ENCODE measurements at places on chromosomes 16 and 17.
A peak's percentile ranks its signal among the peaks of the same experiment; 100 is the strongest.

- no peak for DNase-seq
Measured at GRCh38 chr16:86878236-86879080, 300.1 kb downstream of the FOXL1 start.

DNA sequence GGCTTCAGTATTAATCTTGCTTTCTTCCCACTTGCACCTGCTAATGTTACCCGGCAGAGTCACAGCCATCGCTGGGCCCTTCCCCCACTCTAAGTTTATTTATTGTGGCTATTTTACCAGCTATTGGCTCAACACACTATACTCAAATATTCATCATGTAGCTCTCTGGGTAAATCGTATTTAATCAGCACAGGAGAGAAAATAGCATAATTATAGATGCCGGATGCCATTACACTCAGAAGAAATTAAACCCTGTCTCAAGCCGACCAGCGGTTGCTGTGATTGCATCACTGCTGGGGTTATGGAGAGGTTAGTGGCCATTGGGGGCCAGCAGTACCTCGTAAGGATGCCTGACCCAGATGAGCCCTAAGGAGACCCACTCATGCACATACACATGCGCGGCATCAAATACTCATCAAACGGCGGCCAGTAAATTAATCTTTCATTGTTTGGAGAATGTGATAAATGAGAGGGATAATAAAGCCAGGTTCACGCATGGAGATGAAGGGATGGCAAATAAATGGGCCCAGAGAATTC is 269.5 kb upstream of the ZFHX3 start:
- DNase-seq, result no peak

- DNase-seq, result no peak
Measured at GRCh38 chr16:10242916-10243315, 60.7 kb upstream of the GRIN2A start.

DNA sequence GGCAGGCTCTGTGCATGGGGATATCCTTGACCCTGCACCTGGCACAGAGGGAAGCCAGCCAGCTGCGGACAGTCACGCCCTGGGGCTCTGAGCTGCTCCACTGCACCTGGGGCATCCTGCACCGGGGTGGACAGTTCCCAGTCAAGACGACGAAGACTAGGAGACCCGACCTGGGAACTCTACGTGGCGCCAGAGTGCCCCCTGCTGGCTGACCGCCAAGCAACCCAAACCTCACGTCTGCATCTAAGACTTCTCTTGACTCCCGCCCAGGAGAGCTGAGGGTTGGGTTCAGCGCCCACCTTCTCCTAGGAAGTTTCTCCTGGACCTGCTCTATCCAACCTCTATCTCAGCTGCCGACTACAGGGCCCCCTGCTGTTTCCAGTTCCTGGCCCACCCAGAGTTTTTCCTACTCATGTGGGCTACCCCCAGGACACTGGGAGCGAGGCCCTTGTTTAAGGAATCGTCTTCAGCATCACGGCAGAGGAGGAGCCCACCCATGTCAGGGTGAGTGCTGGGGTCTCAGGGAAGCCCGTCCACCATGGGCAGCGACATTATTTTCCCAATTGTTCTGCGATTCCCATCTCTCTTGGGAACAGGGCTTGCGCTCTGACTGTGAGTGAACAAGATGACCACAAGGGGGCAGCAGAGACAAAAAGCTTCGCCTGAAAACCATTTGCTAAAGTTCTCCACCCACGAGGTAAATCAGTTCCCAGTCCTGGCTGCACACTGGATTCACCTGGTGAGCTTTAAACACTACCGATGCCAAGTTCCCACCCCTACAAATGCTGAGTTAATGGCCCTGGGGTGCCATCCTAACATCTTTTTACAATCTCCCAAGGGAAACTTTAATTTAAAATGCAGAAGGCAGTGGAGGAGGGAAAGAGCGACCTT is 29.3 kb downstream of the TLE7 start:
- peak; percentile 21 for DNase-seq

DNA sequence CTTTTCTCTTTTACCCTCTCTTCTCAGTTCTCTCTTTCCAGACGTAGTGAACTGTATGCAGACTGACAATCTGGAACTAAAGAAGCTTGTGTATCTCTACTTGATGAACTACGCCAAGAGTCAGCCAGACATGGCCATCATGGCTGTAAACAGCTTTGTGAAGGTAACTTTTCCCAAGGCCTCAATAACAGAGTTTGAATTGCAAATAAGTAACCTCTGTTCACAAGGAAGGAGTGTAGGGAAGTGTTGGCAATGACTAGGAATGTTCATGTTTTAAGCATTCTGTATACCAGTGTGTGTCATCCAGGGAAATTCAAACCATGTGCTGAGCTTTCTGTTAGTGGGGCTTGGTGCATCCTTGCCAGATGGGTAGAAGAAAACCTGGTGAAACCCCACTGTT is 18.6 kb downstream of the AP2B1 start:
- no peak for DNase-seq

- DNase-seq, result no peak
Measured at GRCh38 chr17:42678951-42679491, 2.2 kb upstream of the PLEKHH3 start.

GRCh38 chr16:51306116-51306515 is 155.0 kb upstream of the SALL1 start:
- DNase-seq, result no peak

GRCh38 chr17:39328815-39329214 is 72.6 kb downstream of the FBXL20 start:
- no peak for DNase-seq

GRCh38 chr16:52386694-52387093 is 160.2 kb downstream of the TOX3 start:
- no peak for DNase-seq

DNA sequence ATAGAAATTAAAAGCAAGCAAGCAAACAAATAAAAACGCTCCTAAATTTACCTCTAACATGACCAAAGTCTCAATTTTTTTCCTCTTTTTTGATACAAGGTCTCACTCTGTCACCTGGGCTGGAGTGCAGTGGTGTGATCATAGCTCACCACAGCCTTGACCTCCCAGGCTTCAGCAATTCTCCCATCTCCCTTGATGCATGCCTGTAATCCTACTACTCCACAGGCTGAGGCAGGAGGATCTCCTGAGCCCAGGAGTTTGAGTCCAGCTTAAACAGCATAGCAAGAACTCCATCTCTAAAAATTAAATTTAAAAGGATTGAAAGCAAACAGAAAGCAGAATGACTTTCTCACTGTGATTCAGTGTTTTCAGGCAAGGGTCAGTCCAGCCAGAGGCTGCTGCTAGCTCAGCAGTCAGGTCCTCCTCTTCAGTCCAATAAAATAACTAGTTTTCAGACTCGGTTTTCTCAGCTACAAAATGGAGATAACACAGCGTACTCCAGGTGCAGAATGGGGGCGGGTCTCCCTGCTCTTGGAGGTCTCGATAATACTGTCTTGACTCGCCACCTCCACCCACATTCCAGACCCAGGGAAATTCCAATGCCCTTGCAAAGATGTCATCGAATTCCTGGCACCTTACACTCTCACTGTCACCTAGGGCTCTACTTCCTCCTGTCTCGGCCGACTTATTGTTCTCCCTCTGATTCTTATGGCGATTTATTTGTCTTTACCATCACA is 20.7 kb upstream of the MRTFB start:
- no peak for DNase-seq

DNA sequence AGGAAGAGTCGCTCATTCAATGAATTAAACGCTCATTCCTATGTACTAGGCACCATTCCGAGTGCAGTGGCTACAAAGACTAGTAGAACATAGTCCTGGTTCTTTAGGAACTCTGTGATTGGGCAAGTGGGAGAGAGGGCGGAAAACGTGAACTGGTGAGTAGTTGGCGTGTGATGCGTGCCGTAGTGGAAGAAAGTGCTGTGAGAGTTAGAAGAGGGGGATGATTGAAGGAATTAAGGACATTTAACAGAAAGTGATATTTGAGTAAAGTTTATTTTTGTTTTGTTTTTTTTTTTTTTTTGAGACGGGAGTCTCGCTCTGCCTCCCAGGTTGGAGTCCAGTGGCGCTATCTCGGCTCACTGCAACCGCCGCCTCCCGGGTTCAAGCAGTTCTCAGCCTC is 7.9 kb upstream of the SLFN14 start:
- DNase-seq, result no peak

DNA sequence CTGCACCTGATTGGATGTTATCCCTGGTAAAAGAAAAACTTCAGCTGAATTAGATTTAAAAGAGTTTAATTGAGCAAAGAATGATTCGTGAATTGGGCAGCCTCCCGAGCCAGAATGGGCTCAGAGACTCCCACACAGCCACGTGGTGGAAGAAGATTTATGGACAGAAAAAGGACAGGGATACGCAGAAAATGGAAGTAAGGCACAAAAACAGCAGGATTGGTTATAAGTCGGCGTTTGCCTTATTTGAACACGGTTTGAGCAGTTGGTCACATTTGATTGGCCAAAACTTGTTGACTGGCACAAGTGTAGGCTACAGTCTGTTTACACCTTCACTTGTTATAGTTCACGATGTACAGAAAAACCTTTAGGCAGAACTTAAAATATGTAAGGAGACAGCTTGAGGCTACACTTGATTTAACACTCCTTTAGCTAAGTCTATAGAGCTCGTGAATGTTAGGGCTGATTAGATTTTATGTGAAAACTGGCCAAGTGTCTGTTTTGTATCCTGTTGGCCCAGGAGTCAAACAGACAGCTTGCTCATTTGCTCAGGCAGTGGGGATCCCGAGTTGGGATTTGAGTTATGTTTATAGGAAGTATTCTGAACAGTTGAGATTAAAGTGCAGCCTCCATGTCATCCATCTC is 119.5 kb upstream of the SHISA6 start:
- DNase-seq, result no peak

DNA sequence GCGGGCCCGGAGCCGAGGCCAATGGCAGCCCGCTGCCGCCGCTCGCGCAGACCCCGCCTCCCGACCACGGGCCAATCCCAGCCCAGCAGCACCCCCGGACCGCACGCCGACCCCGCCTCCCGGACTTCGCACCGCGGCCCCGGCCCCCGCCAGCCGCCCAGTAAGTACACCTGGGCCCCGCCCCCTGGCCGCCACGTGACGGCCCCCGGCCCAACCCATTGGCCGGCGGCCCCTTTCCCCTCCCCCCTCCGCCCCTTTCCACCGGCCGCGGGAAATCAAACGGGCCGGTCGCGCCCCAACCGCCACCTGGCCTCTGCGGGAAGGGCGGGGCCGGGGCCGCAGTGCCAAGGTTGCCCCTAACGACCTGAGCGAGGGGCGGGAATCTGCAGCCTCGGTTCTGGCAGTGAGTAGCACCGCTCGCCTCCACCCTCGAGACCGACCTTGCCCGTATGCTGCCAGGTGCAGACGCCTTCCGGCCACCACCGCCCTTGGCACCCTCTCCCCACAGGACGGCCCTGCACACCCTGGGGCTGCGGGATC is at the start of gene YBX2:
Gene YBX2 (minus strand): TSS at position 26 of the 540 bp plus-strand sequence. CDS start 139 bp downstream, outside the sequence.
- DNase-seq, result peak; percentile 35

DNA sequence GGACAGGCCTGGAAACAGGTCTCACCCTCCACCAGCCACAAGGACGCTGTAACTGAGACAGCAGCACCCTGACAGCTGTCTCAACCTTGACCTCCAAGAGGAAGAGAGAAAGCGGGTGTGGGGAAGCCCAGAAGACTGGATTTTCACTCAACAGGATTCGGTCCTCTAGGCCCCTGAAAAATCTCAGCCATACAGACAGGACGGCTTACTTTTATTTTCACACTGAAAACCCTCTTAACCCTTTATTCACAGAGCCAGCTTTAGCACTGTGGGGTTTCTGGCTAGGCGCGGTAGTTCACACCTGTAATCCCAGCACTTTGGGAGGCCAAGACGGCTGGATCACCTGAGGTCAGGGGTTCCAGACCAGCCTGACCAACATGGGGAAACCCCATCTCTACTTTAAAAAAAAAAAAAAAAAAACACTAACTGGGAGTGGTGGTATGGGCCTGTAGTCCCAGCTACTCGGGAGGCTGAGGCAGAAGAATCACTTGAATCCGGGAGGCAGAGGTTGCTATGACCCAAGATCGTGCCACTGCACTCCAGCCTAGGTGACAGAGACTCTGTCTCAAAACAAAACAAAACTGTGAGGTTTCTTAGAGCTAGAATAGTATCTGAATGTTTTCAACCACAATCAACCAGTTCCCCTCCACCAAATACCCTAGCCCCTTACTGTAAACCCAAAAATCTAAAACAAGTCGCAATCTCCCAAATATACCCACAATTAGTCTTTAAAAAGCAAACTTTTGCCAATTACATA is 5.3 kb downstream of the ANKRD11 start:
- no peak for DNase-seq

- no peak for DNase-seq
Measured at GRCh38 chr17:82008941-82009405, 13.7 kb downstream of the CENPX start.

DNA sequence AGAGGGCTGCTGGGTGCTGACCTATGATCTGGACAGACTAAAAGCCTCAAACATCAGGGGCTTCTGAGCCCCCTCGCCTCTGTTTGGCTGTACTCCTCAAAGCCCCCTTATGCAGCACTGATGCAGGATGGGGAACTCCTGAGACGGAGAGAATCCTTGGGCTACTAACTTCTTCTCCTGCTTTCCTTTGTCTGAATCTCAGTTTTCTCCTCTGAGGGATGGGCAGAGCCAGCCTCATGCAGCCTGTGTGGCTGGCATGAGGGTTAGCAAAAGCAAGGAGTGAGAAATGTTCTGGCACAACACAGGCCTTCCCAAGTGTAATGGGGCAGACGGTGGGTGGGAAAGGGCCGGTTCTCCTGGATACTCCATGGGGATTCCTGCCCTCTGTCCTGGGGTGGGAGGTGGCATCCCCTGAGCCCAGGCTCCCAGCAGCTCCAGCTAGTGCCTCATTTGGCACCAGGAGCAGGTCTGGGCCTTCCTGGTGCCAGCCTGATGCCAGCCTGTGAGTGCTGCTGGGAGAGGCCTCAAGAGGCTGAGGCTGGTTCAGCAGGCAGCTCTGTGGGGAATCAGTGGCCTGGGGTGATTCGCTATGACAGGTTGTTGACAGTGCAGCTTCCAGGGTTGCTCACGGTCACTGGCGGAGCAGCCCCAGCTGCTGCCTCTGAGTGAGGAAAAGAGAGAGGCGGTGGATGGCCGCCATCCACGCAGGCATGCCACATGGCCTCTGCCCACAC is 4.0 kb upstream of the BRD7 start:
- DNase-seq, result no peak

DNA sequence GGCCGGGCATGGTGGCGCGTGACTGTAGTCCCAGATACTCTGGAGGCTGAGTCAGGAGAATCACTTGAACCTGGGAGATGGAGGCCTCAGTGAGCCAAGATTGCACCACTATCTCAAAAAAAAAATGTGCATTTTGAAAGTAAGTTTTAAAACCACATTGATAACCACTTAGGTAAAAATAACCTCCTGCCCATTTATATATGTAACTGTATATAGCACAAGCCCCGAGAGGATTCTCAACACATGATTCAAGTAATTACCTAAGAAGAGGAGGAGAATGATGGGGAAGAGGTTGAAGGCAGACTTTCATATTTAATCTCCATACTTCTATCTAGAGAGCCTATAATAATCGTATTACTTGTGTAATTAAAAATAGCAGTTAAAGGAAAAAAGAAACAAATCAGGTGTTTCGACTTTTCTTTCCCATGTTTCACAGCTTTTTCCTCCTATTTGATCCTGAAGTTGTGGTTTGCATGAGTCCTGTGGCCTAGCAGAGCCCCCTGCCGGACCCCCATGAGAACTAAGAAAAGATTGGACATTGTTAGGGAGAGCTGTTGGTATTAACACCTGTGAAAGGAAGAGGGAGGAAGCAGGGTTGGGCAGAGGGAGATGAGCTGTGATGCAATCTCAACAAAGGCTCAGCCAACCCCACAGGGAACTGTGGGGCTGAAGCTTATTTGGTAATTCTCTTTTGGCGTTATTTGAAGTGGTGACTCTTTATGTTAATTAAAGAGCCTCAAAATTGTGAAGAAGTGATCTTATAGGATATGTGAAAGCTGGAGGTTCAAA is 22.1 kb downstream of the PMFBP1 start:
- DNase-seq, result no peak

- DNase-seq, result no peak
Measured at GRCh38 chr17:35117984-35118383, 1.7 kb downstream of the RAD51D start.

Measured in activated T-helper 1 cell treated with anti-CD3 and anti-CD28 coated beads, Interleukin-2, amount 50 U/mL, for 16 hours (primary cell).